ENCODE measurements at places on chromosomes 7 and 10. TPM values are rescaled to one million over a fixed set of nuclear protein-coding genes. Genes with fewer than 3 reads are reported as not detected.

DNA sequence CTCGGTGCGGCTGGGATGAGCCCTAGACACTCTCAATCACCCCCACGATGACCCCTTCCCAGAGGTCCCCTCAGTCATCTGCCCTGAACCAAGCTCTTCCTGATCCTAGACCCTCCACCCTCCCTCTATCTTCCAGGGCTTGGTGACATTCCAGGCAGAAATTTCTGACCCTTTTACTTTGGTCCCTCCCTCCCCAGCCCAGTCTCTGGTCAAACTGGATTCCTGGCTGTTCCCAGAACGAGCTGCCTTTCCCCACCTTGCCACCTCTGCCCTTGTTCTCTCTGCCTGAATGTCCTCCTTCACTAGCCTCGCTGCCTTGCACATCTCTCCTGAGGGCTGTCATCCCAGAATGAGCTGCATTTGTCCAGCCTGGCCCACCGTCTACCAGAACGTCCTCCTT lies 1.3 kb upstream of the CLDN4 start:
- peaks cover 6% of the 10 kb centered on the region for H3K27me3 ChIP-seq
- no peak overlapping the region for H3K27ac ChIP-seq
- H3K4me3 ChIP-seq, result no peak overlapping the region
- H3K4me1 ChIP-seq, result peaks cover 33% of the 10 kb centered on the region
- H3K36me3 ChIP-seq, result no peaks in the 10 kb centered on the region

- H3K4me3 ChIP-seq, result no peak overlapping the region
- no peak for DNase-seq
- no peaks in the 10 kb centered on the region for H3K27me3 ChIP-seq
- H3K36me3 ChIP-seq, result peaks cover 4% of the 10 kb centered on the region
- H3K4me1 ChIP-seq, result peaks cover 10% of the 10 kb centered on the region
Observed at GRCh38 chr10:28457110-28457509, 75.8 kb upstream of the WAC start.

GRCh38 chr10:106027240-106027639 lies 1137.3 kb downstream of the SORCS1 start:
- H3K27ac ChIP-seq, result no peak overlapping the region
- H3K4me1 ChIP-seq, result no peaks in the 10 kb centered on the region
- no peaks in the 10 kb centered on the region for H3K36me3 ChIP-seq
- H3K27me3 ChIP-seq, result no peaks in the 10 kb centered on the region
- no peak overlapping the region for H3K4me3 ChIP-seq
- no peak for DNase-seq

GRCh38 chr7:87345962-87346371 lies 503 bp downstream of the CROT start:
- peaks cover 43% of the 10 kb centered on the region for H3K36me3 ChIP-seq
- DNase-seq, result no peak
- peaks cover 43% of the 10 kb centered on the region for H3K4me1 ChIP-seq
- H3K4me3 ChIP-seq, result peak overlapping the region; percentile 93

GRCh38 chr10:32943854-32944661 lies 14.0 kb downstream of the ITGB1 start:
- H3K27me3 ChIP-seq, result no peaks in the 10 kb centered on the region
- no peak overlapping the region for H3K4me3 ChIP-seq
- DNase-seq, result no peak
- H3K27ac ChIP-seq, result peak overlapping the region; percentile 48
- H3K36me3 ChIP-seq, result no peaks in the 10 kb centered on the region

DNA sequence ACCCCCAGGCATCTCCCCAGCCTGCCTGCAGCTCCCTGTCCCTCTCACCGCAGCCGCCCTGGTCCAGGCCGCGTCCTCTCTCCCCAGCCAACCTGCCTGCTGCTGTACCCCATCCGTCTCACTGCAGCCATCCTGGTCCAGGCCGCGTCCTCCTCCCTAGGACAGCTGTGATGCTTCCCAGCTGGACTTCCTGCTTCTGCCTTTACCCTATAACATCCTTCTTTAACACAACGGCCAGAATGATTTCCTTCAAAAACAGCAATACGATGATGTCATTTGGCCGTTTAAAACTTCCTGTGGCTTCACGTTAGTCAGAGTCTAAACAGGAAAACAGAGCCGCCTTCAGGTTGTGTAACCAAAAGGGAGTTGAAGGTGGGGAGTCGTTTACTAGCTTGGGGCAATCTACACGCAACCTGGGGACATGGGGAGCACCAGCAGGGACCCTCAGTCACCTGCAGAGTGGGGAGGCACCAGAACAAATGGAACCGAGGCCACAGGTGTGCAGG lies 32.2 kb upstream of the ZFAND2A start:
- H3K4me1 ChIP-seq, result no peaks in the 10 kb centered on the region
- peaks cover 75% of the 10 kb centered on the region for H3K27me3 ChIP-seq
- H3K4me3 ChIP-seq, result no peak overlapping the region
- no peaks in the 10 kb centered on the region for H3K36me3 ChIP-seq

GRCh38 chr7:114084002-114084471 lies 165.2 kb upstream of the PPP1R3A start:
- no peaks in the 10 kb centered on the region for H3K36me3 ChIP-seq
- H3K27ac ChIP-seq, result no peak overlapping the region
- DNase-seq, result no peak

- H3K36me3 ChIP-seq, result peaks cover 3% of the 10 kb centered on the region
- H3K27me3 ChIP-seq, result no peaks in the 10 kb centered on the region
Observed at GRCh38 chr10:79140855-79141254, 72.1 kb downstream of the ZMIZ1 start.

DNA sequence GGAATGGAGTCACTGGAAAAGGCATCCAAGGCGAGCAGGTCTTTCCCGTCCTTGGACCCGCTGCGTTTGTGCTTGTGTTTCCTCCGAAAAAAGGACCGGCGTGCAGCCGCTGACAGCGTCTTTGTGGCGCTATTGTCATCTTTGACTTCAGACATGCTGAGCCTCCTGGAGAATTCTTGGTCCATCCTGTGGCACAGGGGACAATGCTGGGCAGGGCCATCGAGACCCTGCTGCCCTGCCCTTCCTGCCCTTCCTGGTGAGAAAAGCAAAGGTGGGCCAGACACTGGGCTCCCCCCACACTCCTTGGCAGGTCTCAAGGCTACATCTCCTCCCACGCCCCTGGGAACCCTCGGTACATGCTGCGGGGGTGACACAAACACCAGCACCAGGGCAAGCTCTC lies 120.9 kb downstream of the DLG5 start:
- no peak overlapping the region for H3K4me3 ChIP-seq
- peaks cover 11% of the 10 kb centered on the region for H3K36me3 ChIP-seq
- no peaks in the 10 kb centered on the region for H3K27me3 ChIP-seq
- no peak for DNase-seq
- H3K4me1 ChIP-seq, result peaks cover 13% of the 10 kb centered on the region

GRCh38 chr7:76201732-76202665 lies at the start of gene SRRM3:
Gene SRRM3, plus strand, starts transcription at chr7:76201896. Its CDS starts 33,171 bp downstream, at chr7:76235067.
- DNase-seq, result peak; percentile 91
- H3K4me3 ChIP-seq, result peak within 1 kb of the TSS; percentile 38
- H3K27ac ChIP-seq, result no peak within 1 kb of the TSS
- H3K4me1 ChIP-seq, result no peaks in the 10 kb centered on the region
- H3K27me3 ChIP-seq, result peaks cover 34% of the 10 kb centered on the region

GRCh38 chr10:29157321-29157720 lies 131.5 kb upstream of the LYZL1 start:
- no peak for DNase-seq
- no peaks in the 10 kb centered on the region for H3K27me3 ChIP-seq
- H3K4me1 ChIP-seq, result peaks cover 24% of the 10 kb centered on the region
- H3K27ac ChIP-seq, result no peak overlapping the region

- H3K27ac ChIP-seq, result no peak overlapping the region
- DNase-seq, result no peak
- H3K4me3 ChIP-seq, result no peak overlapping the region
- peaks cover 12% of the 10 kb centered on the region for H3K27me3 ChIP-seq
Observed at GRCh38 chr10:22427101-22427500, 81.8 kb downstream of the SPAG6 start.

GRCh38 chr10:31920538-31920937 lies 8.1 kb downstream of the ARHGAP12 start:
- no peaks in the 10 kb centered on the region for H3K27me3 ChIP-seq
- peaks cover 22% of the 10 kb centered on the region for H3K4me1 ChIP-seq
- DNase-seq, result no peak
- H3K36me3 ChIP-seq, result peaks cover 7% of the 10 kb centered on the region
- H3K27ac ChIP-seq, result no peak overlapping the region

DNA sequence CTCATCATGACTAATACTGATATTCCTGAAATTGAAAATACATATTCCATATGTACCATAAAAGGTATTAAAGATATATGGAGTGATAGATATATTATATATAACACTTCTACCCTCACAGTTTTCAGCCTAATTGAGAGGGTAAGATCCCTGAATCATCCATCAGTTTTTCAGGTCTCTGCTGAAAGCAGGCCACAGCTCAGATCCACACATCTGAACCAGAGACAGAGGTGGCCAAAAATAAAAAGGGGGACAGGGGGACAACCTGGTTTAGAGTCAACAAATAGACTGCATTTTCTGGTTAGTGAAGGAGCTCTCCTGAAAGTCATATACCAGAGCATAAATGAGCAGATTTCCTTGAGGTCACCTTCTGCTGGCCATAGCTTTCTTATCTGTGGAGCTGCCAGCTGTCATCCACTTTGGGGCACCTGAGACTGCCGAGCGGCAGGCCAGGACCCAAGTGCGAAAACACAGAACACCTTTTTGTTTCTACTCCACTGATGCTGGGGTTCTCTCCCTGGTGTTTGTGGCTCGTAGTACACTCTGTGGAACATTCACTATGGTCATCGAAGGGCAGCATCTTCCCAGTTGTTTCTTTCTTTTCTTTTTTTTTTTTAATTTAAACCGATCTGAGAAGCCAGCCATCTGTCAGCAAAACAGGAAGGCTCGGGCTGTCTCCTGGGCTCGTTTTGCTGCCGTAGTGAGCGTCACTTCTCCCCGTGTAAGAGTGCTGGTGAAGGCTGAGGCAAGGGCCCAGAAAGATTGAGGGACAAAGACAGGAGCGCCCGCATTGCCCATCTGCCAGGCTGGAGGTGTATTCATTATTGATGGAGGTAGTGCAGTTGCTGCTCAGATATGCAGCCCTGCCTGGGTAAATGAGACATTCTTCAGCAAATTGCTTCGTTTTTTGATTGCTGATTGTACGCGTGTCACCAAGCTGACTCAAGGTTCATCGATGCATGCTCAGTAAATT lies 13.5 kb downstream of the IKZF1 start:
- H3K4me1 ChIP-seq, result peaks cover 52% of the 10 kb centered on the region
- no peak overlapping the region for H3K4me3 ChIP-seq
- H3K27me3 ChIP-seq, result peaks cover 2% of the 10 kb centered on the region
- H3K36me3 ChIP-seq, result no peaks in the 10 kb centered on the region

- no peak for DNase-seq
- no peak overlapping the region for H3K4me3 ChIP-seq
- H3K27me3 ChIP-seq, result no peaks in the 10 kb centered on the region
- H3K27ac ChIP-seq, result no peak overlapping the region
- H3K36me3 ChIP-seq, result peaks cover 22% of the 10 kb centered on the region
Observed at GRCh38 chr7:44415047-44415446, 75.4 kb downstream of the NUDCD3 start.

DNA sequence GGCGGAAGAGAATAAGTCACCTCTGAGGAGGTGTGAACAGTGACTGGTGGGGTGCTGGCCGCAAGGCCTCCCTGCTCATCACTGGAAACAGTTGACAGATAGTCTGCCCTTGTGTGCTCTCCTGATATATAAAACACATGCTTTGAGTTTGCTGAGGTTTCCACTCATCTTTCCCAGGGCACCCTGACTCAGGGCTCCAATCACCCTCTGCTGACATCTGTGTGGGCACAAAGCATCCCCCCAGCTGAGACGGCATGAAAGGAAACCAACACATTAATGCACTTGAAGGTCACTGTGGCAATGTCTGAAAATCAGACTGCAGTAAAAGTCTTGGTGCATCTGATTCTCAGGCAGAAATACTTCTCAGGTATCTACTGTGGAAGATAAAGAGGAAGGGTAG lies 49.8 kb downstream of the EPDR1 start:
- no peaks in the 10 kb centered on the region for H3K27me3 ChIP-seq
- peaks cover 6% of the 10 kb centered on the region for H3K4me1 ChIP-seq
- peak overlapping the region; percentile 76 for H3K27ac ChIP-seq

DNA sequence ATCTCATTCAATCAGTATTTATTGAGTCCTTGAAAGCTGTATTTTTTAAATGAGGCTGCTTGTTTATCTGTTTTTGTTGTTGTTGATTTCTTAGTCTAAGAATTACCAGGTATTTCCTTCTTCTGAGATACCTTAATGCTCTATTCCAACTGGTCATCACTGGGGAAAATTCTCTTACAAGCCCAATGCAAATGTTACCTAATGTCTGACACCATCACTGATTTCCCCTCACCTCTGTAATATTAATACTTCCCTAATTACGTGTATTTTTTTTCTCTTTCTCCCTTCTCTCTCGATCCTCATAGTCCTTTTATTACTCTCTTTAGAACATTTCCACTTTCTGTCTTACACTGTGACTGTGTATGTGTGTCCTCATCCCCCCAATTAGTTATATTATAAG lies 13.9 kb downstream of the HDAC9 start:
- no peak for DNase-seq
- H3K36me3 ChIP-seq, result peaks cover 9% of the 10 kb centered on the region
- H3K27me3 ChIP-seq, result no peaks in the 10 kb centered on the region
- H3K4me1 ChIP-seq, result peaks cover 17% of the 10 kb centered on the region
- H3K27ac ChIP-seq, result no peak overlapping the region
- H3K4me3 ChIP-seq, result no peak overlapping the region

GRCh38 chr10:66192162-66192831 lies 733.5 kb upstream of the LRRTM3 start:
- no peaks in the 10 kb centered on the region for H3K27me3 ChIP-seq
- no peak overlapping the region for H3K27ac ChIP-seq
- H3K4me3 ChIP-seq, result no peak overlapping the region

DNA sequence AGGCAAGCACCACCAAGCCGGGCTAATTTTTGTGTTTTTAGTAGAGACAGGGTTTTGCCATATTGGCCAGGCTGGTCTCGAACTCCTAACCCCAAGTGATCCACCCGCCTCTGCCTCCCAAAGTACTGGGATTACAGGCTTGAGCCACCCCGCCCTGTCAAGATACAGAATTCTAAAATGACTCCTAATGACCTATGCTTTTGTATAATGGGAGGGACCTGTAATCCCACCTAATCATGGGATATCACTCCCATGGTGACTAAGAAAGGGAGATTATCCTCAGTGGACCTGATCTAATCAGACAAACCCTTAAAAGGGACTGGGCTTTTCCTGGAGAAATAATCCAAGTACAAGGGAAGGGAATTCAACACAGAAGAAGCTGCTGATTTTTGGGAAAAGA lies 28.8 kb downstream of the SAMD8 start:
- DNase-seq, result no peak
- no peaks in the 10 kb centered on the region for H3K36me3 ChIP-seq
- H3K4me1 ChIP-seq, result peaks cover 4% of the 10 kb centered on the region
- H3K27ac ChIP-seq, result no peak overlapping the region
- H3K4me3 ChIP-seq, result no peak overlapping the region
- no peaks in the 10 kb centered on the region for H3K27me3 ChIP-seq

The SPDYE16 gene
- 0.35 TPM for total RNA-seq

The DNA2 gene
- 44.6 TPM for total RNA-seq

The AGR2 gene
- not detected for total RNA-seq

The PDE6C gene
- total RNA-seq, result not detected

The LRRC17 gene
- 35.8 TPM for total RNA-seq

The SPDYE2 gene
- not detected for total RNA-seq

The C10orf53 gene
- total RNA-seq, result not detected

The ABCC2 gene
- 6.2 TPM for total RNA-seq

The ABI1 gene
- total RNA-seq, result 30.4 TPM

The ZC3HAV1 gene
- total RNA-seq, result 20.5 TPM

The TMEM184A gene
- not detected for total RNA-seq
